ENCODE measurements at places on chromosomes 5 and 9.

- DNase-seq: no peak
Measured at GRCh38 chr5:141788296-141788970, 89.8 kb downstream of the PCDH1 start.

- no peak for DNase-seq
Measured at GRCh38 chr9:122236681-122237080, 7.9 kb upstream of the LHX6 start.

DNA sequence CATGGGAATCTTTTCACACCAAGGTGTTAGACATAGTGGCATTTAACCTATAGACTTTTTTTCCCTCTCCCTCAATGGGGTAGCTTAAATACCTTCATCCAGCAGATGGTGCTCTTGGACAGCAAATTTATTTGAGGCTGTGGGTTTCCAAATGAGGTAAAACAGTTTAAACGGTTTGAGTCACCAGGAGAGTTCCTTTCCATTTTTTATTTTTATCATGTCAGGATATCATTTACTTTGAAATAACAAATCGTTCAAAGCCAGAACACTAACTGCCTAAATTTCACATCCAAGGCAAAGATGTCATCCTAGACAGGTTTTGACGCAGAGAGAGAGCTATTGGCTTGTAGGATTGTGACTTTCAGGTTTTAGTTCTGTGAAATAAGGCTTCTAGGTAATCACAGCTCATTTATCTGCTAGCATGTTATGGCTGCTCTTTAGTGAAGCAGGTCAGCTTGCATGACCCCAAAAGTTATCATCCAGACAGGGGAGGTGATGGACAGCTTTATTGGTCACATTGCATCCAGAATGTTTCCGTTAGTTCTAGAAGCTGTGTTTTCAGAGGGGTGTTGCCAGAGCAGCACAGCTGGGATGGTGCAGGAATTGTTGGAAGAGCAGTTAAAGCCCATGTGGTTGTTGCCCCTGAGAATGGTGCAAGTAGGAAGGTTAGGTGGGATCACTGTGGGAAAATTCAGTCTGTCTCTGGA is 69.8 kb downstream of the KDM4C start:
- DNase-seq: no peak

- DNase-seq: no peak
Measured at GRCh38 chr9:90477535-90477934, 165.1 kb downstream of the DIRAS2 start.

GRCh38 chr5:168883281-168883741 is 304.1 kb upstream of the PANK3 start:
- no peak for DNase-seq

GRCh38 chr9:16206518-16206917 is 653.7 kb downstream of the CCDC171 start:
- DNase-seq: no peak

GRCh38 chr9:124218438-124218982 is 39.2 kb upstream of the NEK6 start:
- no peak for DNase-seq

GRCh38 chr5:126499853-126500342 is 76.7 kb downstream of the GRAMD2B start:
- DNase-seq: no peak

- no peak for DNase-seq
Measured at GRCh38 chr9:119160551-119160950, 208.7 kb downstream of the BRINP1 start.

GRCh38 chr9:35903049-35903448 is 3.0 kb upstream of the HRCT1 start:
- no peak for DNase-seq

GRCh38 chr9:77647267-77648233 is 572 bp downstream of the GNA14 start:
- no peak for DNase-seq

DNA sequence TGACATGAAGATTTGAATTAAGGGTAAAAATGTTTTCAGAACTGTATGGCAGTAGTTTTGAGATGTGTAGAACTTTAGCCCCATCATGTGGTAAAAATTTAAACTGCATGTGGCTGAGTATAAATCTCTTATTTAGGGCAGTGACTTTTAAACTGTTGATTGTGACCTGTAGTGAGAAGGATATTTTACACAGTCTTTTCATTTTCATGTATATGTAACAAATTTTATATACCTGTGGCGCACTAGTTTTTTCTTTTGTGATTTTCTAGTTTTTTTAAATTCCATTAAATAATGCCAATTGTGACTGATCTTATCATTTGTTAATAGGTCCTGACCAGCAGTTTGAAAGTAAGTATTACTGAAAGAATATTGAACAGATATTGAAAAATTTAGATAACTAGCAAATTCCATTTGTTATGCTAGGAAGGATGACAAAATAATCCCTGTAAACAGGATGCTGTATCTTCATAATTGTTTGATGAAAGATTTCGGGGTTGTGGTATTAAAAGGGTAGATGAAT is 47.2 kb downstream of the GPBP1 start:
- DNase-seq: no peak

GRCh38 chr9:115730396-115730795 is 423.2 kb upstream of the PAPPA start:
- DNase-seq: no peak

- DNase-seq: no peak
Measured at GRCh38 chr5:111116550-111116949, 24.4 kb downstream of the WDR36 start.

DNA sequence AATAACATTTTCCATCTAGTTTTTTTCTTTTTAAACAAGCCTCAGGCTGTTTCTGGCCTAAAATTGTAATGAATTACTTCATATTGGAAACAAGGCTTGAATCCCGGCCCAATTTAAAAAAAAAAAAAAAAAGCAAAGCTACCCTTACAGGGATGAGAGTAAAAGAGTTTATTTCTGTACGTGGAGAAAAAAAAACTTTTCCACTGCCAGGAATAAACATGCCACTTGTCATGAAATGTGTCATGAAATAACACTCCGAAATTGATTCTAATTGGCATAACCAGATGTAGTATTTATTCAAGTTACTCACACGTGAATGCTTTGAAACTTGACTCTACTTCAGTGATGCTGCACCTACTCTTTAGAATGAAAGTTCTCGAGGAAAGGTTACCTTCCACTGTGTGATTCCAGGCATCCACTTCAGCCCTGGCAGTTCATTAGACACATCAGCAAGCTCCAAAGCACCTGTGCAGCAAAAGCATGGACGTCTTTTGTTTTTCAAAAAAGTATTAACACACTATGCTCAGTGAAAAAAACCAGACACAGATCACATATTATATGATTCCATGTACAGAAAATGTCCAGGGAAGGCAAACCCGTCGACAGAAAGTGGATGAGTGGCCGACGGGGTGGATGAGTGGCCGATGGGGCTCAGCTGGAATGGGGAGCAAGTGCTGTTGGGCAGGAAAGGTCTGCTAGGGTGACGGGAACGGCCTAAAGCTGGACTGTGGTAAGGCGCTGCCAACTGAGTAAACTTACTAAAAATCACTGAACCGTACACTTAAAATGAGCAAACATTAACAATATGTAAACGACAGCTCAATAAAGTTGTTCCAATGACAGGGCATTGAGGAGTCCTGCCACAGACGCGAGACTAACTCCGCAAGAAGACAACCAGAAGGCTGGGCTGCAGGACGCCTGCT is 21.2 kb downstream of the NSUN2 start:
- no peak for DNase-seq

GRCh38 chr5:178210073-178210535 is 5.8 kb downstream of the HNRNPAB start:
- DNase-seq: no peak

GRCh38 chr5:147065071-147065470 is 169.8 kb upstream of the STK32A start:
- no peak for DNase-seq

DNA sequence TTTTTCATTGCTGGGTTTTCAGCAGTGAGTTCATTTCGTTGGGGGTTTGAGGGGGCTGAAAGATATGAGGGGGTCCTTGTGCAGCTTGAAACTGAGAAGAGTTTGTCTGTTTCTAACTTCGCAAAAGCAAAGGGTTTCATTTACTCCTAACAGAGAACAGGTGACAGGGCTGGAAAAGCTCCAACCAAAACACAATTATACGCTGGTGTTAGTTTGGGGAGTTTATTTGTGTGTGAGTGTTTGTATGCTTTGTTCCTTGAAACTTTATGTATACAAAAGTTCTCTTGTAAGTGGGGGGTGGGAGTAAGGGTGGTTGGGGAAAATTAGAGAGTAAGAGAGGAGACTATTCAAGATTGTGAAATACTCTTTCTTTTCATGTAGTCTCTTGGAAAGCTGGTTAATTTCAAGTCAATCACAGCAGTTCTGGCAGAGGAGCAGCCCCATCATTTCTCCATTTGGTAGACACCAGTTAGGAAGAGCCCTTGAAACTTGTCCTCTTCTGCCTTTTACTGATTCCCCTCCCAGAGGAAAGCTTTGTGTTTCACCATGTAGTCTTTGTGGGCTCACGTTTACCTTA is 881 bp downstream of the TNFAIP8 start:
- no peak for DNase-seq

- no peak for DNase-seq
Measured at GRCh38 chr9:134047868-134048581, 19.8 kb downstream of the BRD3 start.

DNA sequence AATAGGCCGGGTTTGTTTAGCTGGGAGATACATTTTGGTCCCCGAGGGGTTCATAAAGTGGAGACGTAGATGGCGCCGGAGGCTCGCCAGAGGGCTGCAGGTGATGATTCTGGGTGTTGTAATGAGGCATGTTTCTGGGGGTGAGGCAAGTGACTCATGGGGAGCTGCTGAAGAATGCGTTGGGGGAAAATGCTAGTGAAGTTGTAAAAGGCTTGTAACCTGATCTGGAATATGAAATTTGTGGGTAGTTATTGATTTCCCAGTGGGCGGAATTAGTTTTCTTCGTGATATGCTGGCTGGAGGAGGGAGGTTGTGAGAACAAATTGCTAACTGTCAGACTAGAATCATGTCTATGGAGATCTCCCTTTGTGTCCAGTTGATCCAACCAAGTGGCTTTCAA is 158.3 kb downstream of the DOCK2 start:
- DNase-seq: no peak

DNA sequence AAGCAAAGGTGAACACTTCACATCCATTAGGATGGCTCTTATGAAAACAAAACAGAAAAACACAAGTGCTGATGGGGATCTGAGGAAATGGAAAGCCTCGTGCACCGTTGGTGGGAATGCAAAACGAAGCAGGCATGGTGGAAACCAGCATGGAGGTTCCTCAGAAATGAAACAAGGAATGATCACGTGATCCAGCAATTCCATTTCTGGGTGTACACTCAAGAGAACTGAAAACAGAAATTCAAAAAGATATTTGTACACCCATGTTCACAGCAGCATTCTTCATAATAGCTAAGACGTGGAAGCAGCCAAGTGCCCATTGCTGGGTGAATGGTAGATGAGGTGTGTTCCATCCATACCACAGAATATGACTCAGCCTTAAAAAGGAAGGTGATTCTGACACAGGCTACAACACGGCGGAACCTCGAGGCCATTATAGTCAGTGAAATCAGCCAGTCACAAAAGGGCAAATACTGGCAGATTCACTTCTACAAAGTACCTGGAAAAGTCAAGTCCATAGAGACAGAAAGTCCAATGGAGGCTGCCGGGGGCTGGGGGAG is 87.2 kb upstream of the RAPGEF1 start:
- DNase-seq: no peak

- no peak for DNase-seq
Measured at GRCh38 chr5:139287890-139288635, 5.5 kb upstream of the MATR3 start.

DNA sequence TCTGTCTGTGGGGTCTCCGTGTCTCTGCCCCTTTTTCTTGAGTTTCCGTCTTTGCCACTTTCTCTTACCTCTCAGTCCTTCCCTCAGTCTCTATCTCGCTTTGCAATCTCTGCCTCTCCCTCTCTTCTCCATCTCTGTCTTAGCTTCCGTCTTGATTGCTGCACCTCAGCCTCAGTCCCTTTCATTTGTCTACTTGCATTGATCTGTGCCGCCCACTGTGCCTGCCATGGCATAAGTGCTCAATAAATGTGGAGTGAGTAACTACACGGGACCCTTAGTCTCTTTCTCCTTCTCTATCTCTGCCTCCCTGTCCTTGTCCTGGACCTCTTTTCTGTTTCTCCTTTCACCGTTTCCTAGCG is 6.6 kb downstream of the PCDHGC5 start:
- DNase-seq: no peak

- DNase-seq: no peak
Measured at GRCh38 chr5:53334431-53334941, 145.9 kb upstream of the FST start.

DNA sequence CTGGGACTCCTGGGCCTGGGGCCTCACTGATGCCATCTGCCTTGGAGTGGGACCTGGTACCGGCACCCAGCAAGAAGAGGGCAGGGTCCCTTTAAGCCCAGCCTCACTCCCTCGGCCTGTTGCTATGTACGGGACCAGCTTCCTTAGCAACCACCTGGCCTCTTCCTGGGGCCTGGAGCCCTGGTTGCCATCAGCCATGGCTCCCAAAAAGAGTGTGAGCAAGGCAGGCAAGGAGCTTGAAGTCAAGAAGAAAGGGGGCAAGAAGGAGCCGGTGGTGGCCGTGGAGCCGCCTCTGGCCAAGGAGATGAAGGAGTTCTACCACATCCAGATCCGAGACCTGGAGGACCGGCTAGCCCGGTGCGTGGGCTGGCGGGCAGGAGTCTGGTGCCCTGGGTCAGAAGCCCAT is at the start of gene CFAP157:
CFAP157 (plus strand) TSS at position 153 of the 406 bp plus-strand sequence; CDS start at position 197, 44 bp downstream.
- DNase-seq: no peak

GRCh38 chr9:136197084-136197875 is 7.6 kb downstream of the LHX3 start:
- DNase-seq: no peak

GRCh38 chr5:1867114-1867814 is 15.5 kb downstream of the IRX4 start:
- DNase-seq: no peak

DNA sequence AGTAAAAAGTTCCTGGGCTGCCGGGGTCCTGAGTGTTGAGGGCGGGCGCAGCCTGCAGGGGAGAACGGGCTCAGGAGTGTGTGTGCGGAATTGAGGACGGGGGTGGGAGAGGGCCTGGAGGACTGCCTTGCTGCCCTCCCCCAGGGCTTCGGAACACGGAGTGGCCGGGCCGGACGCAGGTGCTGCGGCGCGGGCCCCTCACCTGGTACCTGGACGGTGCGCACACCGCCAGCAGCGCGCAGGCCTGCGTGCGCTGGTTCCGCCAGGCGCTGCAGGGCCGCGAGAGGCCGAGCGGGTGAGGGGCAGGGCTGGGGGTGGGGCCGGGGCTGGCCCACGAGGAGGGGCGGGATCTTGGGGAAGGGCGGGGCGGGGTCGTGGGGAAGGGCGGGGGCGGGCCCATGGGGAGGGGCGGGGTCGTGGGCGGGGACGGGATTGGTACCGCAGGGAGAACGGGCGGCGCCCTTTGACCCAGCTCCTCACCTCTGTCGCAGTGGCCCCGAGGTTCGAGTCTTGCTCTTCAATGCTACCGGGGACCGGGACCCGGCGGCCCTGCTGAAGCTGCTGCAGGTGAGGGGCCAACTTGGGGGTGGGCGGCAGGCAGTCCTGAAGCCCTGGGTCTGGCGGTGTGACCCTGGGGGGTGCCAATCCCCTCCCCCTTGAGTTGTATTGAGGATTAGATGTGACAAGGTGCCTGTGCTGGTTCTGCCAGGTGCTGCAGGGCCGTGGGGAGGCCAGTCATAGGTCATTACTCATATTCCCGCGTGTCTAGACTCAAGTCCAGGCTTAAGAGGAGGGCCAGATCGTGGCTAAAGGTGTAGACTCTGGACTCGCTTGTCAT is 7.1 kb downstream of the FPGS start:
- no peak for DNase-seq

GRCh38 chr5:170504616-170505266 is 921 bp downstream of the KCNIP1 start:
- no peak for DNase-seq
